ENCODE measurements at places on chromosomes 5 and 9.

DNA sequence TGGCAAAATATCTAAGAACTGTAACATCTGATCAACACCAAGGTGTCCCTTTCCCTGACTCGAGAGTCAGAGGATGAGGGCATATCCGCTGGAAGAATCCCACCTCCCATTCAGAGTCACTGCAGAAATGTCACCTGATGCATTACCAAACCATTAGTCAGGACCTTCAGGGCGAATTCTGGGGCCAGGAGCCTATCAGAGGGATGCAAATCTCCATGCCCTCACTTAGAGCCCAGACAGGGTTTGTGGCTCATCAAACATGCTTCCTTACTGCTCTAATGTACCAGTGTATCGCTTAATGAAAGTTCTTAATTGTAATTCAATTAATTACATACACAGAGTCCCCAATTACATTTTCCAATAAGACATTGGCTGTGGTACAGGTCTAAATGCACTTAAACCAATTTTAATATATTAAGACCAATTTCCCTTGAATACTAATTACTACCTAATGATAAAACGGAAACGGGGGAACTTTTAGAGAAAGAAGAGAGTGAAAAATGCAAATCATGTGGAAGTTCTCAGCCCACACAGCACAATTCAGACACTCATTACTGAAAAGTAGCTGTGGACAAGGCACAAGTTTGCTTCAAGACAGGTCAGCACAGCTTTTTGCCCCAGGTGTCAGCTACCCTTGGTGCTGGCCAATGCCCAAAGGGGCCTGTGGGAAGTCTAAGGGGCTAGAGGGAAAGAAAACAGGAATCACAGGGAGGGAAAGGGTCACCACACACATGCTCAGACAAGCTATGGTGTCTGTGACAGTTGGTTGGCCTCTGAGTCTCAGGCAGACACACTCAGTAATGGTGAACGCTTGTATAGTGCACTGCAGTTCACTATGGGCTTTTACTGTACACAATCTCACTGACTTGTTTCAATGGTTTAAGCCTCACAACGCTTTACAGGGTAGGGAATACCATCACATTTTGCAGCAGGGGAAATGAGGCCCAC is 211.6 kb downstream of the MAPKAP1 start:
- no peak for DNase-seq

GRCh38 chr9:8694983-8695588 is 895.5 kb upstream of the DMAC1 start:
- no peak for DNase-seq

GRCh38 chr5:99827136-99827535 is 708.0 kb upstream of the FAM174A start:
- DNase-seq: no peak

GRCh38 chr5:74325866-74326265 is 314.7 kb downstream of the ENC1 start:
- no peak for DNase-seq

- no peak for DNase-seq
Observed at GRCh38 chr5:53923961-53924360, 363.5 kb downstream of the NDUFS4 start.

GRCh38 chr9:69109152-69109551 is 64.9 kb upstream of the TJP2 start:
- no peak for DNase-seq

DNA sequence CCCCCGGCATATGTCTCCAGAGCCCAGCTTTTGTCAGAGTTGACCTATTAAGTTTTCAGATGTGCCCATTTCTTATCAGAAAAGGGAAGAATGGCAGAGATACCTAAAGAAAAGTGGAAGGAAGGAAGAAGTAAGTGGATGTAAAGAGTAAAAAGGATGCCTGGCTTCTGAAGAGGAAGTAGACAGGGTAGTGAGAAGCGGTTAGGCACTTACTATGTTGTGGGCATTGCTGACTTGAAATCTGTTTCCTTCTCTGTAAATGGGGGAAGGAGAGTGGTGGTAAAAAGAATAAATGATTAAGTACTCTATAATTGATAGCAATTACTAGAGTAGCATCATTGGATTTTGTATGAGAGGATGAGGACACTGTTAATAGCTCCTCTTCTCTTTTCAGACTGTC is 9.9 kb downstream of the ANP32B start:
- DNase-seq: no peak

DNA sequence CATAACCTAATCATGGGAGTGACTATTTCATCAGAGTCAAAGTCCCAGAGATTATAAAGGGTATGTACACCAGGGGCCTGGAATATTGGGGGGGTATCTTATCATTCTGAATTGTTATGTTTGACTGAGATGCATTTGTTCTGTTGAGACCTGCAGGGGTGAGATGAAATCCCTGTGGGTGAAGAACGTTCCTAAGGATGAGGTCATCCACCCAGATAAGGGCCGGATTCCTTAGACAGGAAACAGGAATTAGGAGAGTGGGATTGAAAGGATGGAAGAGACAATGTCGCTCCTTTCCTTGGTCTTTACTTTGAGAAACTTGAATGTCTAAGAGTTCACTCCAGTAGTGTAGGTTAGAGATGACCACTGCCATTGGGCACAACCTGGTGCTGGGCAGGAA is 54.7 kb downstream of the GAS1 start:
- no peak for DNase-seq

- DNase-seq: no peak
Observed at GRCh38 chr5:106392766-106393165, 1278.0 kb downstream of the EFNA5 start.

- DNase-seq: no peak
Observed at GRCh38 chr5:139593716-139594319, 32.7 kb downstream of the UBE2D2 start.

- no peak for DNase-seq
Observed at GRCh38 chr9:69223605-69224004, 49.5 kb downstream of the TJP2 start.

DNA sequence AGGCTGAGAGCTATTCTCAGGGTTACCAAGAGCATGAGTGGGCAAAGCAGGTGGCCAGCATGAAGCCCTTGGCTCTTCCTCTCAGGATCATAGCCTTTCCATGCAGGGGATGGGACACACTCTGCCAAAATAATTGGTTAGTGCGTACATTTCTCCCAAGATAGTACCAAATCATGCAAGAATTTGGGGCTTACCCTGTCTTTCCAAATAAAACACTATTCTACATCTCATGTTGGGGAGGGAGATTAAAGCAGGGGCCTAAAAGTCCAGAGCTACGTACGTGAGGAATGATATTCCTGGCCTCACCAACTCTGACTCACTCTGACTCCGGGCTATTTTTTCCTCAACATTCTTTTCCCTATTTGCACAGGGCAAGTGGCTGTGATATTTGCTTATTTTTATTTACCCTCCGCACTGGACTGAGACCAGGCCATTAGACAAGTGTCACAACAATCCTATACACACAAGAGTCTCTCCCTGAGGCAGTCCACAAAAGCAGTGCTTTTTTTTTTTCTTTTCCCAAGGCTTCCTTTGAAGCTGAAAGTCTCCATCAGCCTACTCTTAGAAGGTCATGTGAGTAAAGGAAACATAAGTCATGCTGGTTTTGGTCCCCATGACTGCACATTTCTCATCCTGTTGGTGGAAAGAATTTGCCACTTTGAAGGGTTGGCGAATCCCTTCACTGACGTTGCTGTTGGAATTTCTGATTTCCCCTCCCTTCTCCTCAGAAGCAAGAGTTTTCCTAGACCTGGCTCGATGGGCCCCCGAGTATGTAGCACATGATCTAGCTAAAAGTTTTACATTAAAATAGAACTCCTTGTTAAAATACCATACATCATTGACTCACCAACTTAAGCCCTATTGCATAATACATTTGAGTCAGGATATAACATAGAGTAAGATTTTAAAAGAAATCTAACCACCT is 40.0 kb downstream of the TMEM252 start:
- DNase-seq: no peak

GRCh38 chr5:73031839-73032238 is 76.0 kb downstream of the FCHO2 start:
- DNase-seq: no peak

DNA sequence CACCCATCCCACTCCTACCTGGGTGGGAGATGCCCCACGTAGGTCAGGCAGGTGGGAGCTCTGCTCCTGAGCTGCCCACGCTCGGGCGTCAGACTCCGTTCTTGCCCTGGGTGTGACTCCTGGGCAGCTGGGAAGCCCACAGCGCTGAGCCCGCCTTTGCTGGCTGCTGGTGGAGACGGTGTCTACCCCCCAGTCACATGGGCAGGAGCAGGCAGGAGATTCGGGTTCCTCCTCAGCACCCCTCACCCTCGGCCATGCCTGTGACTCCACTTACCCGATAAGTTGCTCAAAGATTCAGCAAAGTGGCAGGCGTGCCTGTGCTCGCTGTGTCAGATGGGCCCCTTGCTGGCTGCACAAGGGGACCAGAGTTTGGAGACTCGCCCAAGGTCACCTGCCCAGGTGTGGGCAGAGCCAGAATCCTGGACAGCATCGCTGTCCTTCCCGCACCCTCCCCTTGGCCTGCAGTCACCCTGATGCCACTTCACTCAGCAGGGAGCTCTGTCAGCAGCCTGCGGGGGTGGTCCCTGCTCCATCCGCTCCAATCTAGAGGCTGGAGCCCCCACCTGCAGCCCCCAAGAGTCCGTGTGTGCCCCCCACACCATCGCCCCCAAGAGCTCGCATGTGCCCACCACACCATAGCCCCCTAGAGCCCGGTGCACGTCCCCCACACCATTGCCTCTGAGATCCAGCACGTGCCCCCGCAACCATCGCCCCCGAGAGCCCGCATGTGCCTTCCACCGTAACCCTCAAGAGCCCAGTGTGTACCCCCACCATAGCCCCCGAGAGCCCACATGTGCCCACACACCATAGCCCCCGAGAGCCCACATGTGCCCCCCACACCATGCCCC is 4.2 kb downstream of the LCN1 start:
- no peak for DNase-seq

DNA sequence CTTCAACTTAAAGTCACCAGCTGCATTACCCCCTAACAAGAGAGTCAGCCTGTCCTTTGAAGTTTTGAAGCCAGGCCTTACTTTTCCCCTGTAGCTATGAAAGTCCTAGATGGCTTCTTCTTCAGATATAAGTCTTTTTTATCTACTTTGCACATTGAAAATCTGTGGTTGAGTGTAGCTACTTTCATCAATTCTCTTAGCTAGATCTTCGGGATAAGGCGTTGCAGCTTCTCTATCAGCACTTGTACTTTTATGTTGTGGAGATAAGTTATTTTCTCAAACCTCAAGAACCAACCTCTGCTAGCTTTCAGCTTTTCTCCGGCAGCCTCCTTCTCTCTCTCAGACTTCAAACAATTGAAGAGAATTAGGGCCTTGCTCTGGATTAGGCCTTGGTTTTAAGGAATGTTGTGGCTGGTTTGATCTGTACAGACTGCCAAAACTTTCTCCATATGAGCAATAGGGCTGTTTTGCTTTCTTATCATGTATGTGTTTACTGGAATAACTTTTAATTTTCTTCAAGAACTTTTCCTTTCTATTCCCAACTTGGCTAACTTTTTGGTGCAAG is 21.6 kb downstream of the CATSPER3 start:
- DNase-seq: no peak

DNA sequence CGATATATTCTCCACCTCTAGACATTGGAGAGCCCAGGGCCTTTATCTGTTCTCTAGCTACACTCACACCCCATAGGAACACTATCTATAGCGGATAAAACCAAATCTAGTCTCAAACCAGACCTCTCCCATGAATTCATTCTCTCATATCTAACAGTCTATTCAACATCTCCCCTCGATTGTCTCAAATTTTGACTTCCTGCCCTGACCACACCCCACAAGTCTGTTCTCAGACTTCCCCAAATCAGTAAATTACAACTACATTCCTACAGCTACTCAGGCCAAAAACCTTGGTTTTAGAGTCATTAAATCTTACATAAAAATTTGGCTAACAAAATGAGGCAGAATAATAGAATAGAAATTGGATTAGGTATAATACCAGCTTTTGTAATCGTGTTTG is 12.5 kb upstream of the SLC1A3 start:
- no peak for DNase-seq

- no peak for DNase-seq
Observed at GRCh38 chr9:90301277-90301653, 341.4 kb downstream of the DIRAS2 start.

DNA sequence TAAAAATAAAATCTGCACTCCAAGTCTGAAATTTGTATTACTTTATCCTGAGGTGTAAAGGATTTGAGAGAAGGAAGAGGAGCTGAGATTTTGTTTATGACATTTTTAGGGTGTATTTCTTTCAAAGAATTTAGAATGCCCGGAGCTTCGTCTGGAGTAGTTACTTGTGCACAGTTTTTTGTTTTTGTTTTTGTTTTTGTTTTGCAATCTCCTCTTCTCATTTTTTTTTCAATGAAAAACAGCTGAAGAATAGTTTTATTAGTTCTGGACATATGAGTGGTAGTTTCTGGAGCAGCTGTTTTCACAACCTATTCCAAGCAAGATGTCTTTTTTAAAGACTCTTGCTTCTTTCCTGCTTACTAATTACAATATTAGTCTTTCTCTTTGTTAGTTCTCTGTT is 408.2 kb upstream of the PTGER4 start:
- DNase-seq: no peak

DNA sequence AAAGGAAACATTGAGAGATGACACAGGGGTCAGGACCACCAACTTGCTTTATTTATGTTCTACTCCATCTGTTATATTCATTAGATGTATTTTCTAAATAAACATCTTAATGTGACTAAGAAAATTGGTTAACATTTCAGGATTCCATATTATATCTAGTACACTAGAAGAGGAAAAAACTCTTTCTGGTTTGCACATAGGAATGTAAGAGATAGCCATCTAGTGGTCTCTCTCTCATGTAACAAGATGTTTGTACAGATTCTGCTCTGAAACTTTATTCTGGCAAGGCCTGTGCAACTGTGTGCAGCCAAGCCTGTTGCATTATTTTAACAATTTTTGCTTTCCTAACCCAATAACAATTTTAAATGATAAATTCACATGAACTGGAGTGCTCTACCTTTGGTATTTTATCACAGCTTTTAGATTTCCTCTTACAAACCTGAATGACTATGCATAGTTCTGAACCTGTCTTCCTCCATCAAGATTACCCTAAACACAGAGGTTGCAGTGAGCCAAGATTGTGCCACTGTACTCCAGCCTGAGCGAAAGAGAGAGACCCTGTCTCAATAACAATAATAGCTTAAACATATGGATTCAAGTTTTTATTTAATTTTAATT is 148.2 kb downstream of the GIN1 start:
- no peak for DNase-seq

DNA sequence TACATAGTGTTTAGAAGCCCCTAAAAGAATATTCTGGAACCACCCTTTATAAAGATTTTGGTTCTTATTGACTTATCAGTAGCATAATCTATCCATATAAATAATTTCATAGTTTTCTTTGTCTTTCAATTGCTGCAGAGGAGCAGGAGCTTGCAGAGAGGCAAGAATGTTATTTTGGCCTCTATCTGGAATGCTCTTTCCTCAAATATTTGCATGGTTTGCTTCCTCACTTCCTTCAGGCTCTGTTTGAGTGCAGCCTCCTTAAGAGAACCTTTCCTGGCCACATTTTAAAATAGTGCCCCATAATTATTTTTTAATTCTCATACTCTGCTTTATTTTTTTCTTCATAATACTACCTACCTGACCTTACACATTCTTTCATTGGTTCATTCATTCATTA is 1.5 kb downstream of the C5 start:
- no peak for DNase-seq

- DNase-seq: no peak
Observed at GRCh38 chr5:181120306-181120705, 10.7 kb downstream of the OR2V1 start.
